ENCODE measurements at places on chromosomes 4 and X. TPM values are rescaled to one million over a fixed set of nuclear protein-coding genes. Genes with fewer than 3 reads are reported as not detected.

GRCh38 chr4:19074036-19074435 is 1052.5 kb upstream of the LCORL start:
- H3K4me1 ChIP-seq: no peaks in the 10 kb centered on the region
- DNase-seq: no peak
- H3K4me3 ChIP-seq: no peak overlapping the region
- H3K36me3 ChIP-seq: no peaks in the 10 kb centered on the region
- no peak overlapping the region for H3K27ac ChIP-seq
- H3K27me3 ChIP-seq: no peaks in the 10 kb centered on the region

- no peaks in the 10 kb centered on the region for H3K36me3 ChIP-seq
- DNase-seq: no peak
- no peaks in the 10 kb centered on the region for H3K27me3 ChIP-seq
- H3K4me3 ChIP-seq: no peak overlapping the region
Observed at GRCh38 chr4:145870155-145871020, 68.2 kb downstream of the ZNF827 start.

DNA sequence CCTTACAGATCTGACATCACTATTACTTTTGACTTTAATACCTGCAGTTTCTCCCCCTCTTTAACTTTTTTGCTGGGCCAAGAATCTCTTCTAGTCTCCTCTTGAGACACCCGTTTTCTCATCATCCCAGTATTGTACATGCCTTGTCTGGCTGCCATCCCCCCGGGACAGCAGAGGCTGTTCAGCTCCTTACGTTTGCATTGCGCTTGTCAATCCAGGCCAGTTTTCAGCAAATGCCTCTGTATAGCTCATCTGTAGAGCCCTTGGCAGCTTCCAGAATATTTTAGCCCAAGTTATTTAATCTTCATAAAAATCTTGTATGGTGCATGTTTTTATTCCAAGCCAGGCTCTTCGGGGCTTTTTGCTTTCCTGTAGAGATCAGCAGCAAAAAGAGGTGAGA is 22.3 kb upstream of the HOPX start:
- no peak overlapping the region for H3K27ac ChIP-seq
- no peaks in the 10 kb centered on the region for H3K36me3 ChIP-seq
- H3K4me3 ChIP-seq: no peak overlapping the region
- no peaks in the 10 kb centered on the region for H3K27me3 ChIP-seq
- H3K4me1 ChIP-seq: peaks cover 12% of the 10 kb centered on the region

GRCh38 chr4:4356106-4357041 is 30.5 kb upstream of the NSG1 start:
- no peak for DNase-seq
- H3K27ac ChIP-seq: no peak overlapping the region
- no peak overlapping the region for H3K4me3 ChIP-seq
- H3K36me3 ChIP-seq: no peaks in the 10 kb centered on the region
- no peaks in the 10 kb centered on the region for H3K27me3 ChIP-seq

GRCh38 chrX:16479206-16479869 is 170.6 kb upstream of the S100G start:
- H3K4me1 ChIP-seq: no peaks in the 10 kb centered on the region
- H3K27ac ChIP-seq: no peak overlapping the region
- no peaks in the 10 kb centered on the region for H3K36me3 ChIP-seq
- H3K4me3 ChIP-seq: no peak overlapping the region

DNA sequence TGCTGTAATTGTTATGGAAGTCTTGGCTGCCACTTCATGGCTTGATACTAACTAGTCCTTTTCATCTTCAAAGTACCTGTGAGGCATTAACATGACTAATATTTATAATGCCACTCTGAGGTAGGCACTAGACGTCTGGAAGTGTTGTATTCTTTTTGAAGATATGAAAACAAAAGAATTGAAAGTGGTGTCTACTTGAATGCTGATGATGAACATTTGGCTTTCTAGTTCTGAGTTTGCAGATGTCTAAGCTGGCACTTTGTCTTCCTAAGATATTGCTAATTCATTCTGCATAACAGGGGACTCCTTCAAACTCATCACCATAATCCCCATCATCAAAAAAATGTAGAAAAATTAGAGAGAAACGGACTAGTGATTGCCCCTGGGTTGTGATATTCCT is 41.6 kb upstream of the HAND2 start:
- H3K36me3 ChIP-seq: no peaks in the 10 kb centered on the region
- no peaks in the 10 kb centered on the region for H3K27me3 ChIP-seq
- peak overlapping the region; percentile 6 for H3K4me3 ChIP-seq
- H3K4me1 ChIP-seq: no peaks in the 10 kb centered on the region
- no peak for DNase-seq

DNA sequence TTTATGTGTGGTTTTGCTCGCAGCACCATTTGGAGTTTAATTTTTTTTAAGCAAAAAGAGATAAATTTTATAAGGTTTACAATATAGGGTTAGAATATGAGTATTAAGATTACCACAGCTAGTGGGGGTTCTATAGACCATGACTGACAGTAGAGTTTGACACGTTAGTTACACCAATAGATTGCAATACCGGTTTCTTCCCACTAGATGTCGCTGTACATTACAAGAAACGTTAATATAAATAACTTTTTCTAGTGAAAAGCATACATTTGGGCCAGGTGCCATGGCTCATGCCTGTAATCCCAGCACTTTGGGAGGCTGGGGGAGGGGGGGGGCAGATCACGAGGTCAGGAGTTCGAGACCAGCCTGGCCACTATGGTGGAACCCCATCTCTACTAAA is 433.6 kb downstream of the MAGEB5 start:
- DNase-seq: no peak
- H3K36me3 ChIP-seq: no peaks in the 10 kb centered on the region
- no peaks in the 10 kb centered on the region for H3K4me1 ChIP-seq

DNA sequence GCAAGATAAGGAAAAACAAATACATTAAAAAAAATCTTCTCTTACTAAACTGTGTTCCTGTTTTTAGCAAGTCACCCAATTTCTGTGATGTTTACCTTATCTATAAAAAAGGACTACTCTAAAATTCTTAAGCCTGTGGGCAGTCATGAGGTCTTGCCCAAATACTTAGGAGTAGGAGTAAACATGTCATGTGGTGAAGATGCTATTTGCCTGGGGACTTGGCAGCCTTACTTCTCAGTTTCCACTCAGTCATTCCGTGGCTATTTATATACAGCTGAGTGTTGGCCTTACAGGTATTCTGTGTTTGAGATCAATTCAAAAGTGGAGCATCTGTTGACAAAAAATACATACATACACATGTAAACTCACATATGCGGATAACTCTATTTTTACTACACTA is 89.9 kb upstream of the TLR2 start:
- no peak overlapping the region for H3K4me3 ChIP-seq
- H3K27me3 ChIP-seq: no peaks in the 10 kb centered on the region
- no peak for DNase-seq
- H3K4me1 ChIP-seq: peaks cover 16% of the 10 kb centered on the region
- H3K36me3 ChIP-seq: no peaks in the 10 kb centered on the region
- H3K27ac ChIP-seq: peak overlapping the region; percentile 44

- no peak for DNase-seq
- no peaks in the 10 kb centered on the region for H3K36me3 ChIP-seq
Observed at GRCh38 chrX:24200133-24200532, 50.6 kb downstream of the ZFX start.

- H3K27ac ChIP-seq: peak overlapping the region; percentile 49
- H3K36me3 ChIP-seq: no peaks in the 10 kb centered on the region
- DNase-seq: no peak
- H3K4me3 ChIP-seq: no peak overlapping the region
Observed at GRCh38 chr4:10226756-10227155, 110.2 kb upstream of the WDR1 start.

DNA sequence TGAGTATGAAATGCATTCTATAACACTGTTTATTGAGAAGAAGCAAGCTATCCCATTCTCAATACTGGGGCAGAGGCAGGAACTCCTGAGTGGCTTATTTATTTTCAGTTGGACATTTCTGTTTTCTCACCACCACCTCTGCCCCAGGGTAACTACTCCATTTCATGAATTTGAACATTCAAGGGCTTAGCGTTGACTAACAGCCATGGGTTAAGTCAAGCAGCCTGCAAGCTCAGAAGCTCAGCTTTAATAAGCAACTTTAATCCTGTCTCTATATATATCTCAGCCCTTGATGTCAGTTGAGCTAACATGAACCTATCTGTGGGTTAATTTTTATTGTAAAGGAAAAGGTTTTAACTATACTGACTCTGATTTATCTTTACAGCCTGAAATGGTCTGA is 93.8 kb downstream of the MBNL3 start:
- H3K36me3 ChIP-seq: no peaks in the 10 kb centered on the region
- H3K27me3 ChIP-seq: no peaks in the 10 kb centered on the region
- H3K4me3 ChIP-seq: no peak overlapping the region
- H3K4me1 ChIP-seq: no peaks in the 10 kb centered on the region
- H3K27ac ChIP-seq: no peak overlapping the region

DNA sequence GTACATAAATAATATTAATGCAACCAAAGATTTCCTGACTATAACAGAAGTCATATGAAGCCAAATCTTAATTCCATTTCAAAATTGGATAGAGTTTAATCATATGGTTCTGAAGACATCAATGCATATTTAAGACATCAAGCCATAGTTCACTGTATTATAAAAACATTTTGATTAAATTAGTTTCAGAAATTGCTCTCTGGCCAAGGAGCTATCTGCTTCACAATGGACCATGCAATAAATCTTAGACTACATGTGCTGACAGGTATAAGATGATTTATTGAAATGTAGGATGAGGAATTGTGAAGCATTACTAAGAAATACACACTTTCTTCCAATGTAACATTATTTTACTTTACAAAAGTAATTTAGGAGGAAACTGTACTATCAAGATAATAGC is 81.6 kb downstream of the MID1 start:
- H3K27ac ChIP-seq: no peak overlapping the region
- no peaks in the 10 kb centered on the region for H3K4me1 ChIP-seq
- no peaks in the 10 kb centered on the region for H3K27me3 ChIP-seq
- H3K36me3 ChIP-seq: no peaks in the 10 kb centered on the region
- DNase-seq: no peak
- H3K4me3 ChIP-seq: no peak overlapping the region

DNA sequence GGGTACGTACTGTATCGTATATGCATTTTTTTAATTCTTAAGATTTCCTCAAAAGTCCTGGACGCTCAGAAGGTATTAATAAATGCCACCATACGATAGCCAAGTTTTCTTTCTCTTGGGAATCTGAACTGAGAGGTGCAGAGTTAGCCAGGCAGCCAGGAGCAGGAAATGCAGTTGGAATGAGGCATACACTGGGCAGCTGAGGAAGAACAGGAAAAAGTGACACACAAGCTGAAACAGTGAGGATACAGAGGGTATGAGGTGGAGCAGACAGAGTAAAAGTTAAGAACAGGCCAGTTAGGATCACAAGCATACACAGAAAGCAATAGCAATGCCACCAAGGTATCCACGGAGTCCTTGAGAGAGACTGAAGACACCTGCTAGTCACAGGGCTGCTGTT is 13.4 kb downstream of the UFSP2 start:
- H3K4me3 ChIP-seq: no peak overlapping the region
- H3K27ac ChIP-seq: peak overlapping the region; percentile 11
- no peak for DNase-seq
- peaks cover 15% of the 10 kb centered on the region for H3K36me3 ChIP-seq
- H3K27me3 ChIP-seq: no peaks in the 10 kb centered on the region

DNA sequence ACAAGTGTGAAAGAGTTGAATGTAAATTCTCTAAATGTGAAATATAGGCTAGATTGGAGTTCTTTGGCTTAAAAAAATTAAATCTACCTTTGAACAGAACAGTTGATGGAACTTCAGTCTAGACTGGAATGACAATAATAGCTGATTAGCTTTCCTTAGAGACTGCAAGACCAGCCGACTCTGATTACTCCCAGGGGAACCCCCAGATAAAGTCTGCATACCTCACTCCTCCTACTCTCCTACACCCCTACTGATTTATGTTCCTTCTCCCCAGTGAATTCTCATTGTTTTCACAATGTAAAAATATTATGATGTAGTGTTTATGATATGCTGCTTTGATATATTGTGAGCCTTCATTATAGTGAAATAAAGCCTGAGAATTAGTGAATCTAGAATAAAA is 241.3 kb downstream of the CFAP299 start:
- no peak for DNase-seq
- no peaks in the 10 kb centered on the region for H3K36me3 ChIP-seq
- H3K4me1 ChIP-seq: peaks cover 4% of the 10 kb centered on the region
- H3K4me3 ChIP-seq: no peak overlapping the region

DNA sequence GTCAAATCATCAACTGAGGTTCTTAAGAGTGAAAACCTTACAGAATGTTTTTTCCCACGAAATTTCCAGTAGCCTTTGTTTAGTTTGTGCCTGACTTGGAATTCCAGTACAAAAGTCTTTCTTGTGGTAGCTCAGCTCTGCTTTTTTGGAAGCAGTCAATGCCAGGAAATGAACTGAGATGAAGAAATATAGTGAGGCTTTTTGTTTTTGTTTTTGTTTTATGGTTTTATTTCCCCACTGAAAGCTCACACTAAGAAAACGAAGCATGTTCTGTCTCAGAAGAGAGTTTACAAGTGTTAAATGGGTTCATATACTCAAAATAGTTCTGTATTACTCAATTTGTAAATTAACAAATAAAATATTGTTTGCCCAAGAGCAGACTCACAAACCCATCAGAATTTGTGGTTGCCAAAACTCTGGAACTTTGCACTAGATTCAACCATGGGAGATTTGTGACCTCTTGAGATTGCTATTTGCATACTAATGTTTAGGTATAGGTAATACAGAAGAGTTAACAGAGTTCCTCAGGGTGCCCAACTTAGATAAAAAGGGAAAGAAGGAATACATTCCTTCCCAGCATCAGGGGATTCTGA is 1060.8 kb downstream of the FAT4 start:
- DNase-seq: no peak
- no peaks in the 10 kb centered on the region for H3K27me3 ChIP-seq
- H3K4me1 ChIP-seq: no peaks in the 10 kb centered on the region
- no peak overlapping the region for H3K4me3 ChIP-seq

- no peak for DNase-seq
- peak overlapping the region; percentile 60 for H3K27ac ChIP-seq
- H3K36me3 ChIP-seq: peaks cover 7% of the 10 kb centered on the region
Observed at GRCh38 chr4:119526786-119527550, 101.6 kb downstream of the PDE5A start.

GRCh38 chr4:56981795-56982201 is 3.1 kb downstream of the POLR2B start:
- H3K27me3 ChIP-seq: no peaks in the 10 kb centered on the region
- DNase-seq: no peak
- no peak overlapping the region for H3K4me3 ChIP-seq
- H3K36me3 ChIP-seq: no peaks in the 10 kb centered on the region
- peaks cover 38% of the 10 kb centered on the region for H3K4me1 ChIP-seq
- no peak overlapping the region for H3K27ac ChIP-seq

HERC6 gene
- total RNA-seq: 6.7 TPM

CXCL10 gene
- not detected for total RNA-seq

CFI gene
- total RNA-seq: 4.3 TPM

TMEM156 gene
- total RNA-seq: 0.66 TPM

TRAPPC11 gene
- 58.2 TPM for total RNA-seq

PGM2 gene
- 30.0 TPM for total RNA-seq

KIT gene
- total RNA-seq: 58.7 TPM

ARMCX4 gene
- total RNA-seq: 9.5 TPM
